HFFc6 (cell line): ENCODE measurements at places on chromosomes 6 and 20. TPM values are rescaled to one million over a fixed set of nuclear protein-coding genes. Genes with fewer than 3 reads are reported as not detected.
A peak's percentile ranks its signal among the peaks of the same experiment; 100 is the strongest.

GRCh38 chr6:169847141-169847674 lies 95.8 kb downstream of the ERMARD start:
- DNase-seq: no peak

The SIRPA gene
- 45.6 to 60.7 TPM (median 52.6 TPM) in 3 replicates for total RNA-seq

DNA sequence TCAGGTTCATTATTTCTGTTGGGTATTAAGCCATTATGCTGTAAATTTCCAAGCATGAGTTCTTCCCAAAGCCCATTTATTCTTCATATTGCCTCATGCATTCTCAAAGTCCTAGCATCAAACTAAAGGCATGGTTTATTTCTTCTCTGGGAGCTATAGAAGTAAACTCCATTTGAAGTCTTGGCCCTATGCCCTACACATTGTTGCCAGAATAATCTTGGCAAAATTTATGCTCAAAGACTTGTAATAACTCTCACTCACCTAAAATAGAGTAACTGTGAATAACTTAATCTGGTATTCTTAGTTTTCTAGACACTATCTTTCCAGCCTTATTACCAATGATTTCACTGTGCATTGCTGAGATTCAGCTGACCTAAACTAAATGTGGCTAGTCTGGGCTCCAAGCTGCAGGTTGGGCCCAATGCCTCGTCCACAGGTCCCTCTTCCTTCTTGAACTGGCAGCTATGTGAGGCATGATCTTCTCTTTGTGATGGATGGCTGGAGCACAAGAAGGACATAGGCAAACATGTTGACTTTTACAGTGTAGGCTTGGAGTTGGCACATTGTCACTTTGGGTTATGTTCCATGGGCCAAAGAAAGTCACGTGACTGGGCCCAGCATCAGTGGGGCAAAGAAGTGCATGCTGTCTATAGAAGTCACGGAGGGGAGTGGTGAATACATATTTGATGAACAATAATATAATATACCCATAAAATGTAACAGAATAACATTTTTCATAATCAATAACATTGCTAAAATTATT lies 39.1 kb upstream of the ANKEF1 start:
- DNase-seq: no peak

DNA sequence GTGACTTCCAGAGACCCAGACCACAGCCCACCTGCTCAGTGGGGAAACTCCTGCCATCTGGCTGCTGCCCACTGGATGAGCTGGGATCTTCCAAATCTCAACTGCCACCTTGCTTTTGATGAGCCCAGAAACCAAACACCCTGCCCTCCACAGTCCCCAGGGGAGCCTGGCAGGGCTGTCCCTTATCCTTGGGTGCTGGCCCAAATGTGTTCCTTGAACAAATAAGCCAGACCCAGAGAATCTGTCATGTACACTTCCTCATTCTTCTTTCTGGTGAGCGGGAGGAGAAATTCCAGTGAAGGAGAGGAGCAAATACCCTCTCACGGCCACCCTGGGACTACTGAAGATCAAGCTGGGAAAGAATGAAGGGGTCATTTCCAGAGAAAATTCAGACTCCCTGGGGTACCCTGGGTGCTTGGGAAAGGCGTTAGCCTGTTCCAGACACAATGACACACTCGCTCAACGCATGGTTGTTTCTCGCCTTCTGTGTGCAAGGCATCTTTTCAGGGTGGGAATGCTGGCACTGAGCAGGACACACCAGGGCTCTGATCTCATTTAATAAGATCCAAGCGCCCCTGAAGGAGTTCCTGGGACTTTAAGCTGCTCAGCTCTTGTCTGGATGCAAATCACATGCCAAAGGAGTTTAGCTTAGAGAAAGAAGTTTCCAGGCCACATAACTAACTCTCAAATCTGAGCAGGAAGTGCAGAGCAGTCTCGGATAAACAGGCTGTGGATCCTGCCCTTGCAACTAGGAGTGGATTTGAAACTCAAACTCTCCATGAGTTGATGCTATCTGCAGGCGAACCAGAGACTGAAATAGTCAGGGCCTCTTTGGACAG lies 38.5 kb downstream of the PXDC1 start:
- DNase-seq: no peak

DNA sequence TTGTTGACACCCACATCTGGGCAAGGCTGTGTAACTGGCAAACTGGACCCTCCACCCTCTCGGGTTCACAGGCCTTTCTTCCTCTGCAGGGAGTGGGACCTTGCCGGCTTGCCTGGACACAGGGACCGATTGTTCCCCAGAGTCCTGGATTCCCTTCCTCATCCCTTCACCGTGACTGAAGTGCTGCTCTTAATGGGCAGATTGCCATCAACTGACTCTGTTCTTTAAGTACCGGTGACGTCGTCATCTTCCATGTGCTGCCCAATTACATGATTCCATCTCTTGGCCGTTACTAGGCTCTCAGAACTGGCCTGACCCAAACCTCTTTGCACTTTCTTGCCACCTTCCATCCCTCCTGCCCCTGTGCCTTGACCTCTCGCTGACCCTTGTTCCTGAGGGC lies 85.4 kb downstream of the EYA4 start:
- DNase-seq: no peak

DNA sequence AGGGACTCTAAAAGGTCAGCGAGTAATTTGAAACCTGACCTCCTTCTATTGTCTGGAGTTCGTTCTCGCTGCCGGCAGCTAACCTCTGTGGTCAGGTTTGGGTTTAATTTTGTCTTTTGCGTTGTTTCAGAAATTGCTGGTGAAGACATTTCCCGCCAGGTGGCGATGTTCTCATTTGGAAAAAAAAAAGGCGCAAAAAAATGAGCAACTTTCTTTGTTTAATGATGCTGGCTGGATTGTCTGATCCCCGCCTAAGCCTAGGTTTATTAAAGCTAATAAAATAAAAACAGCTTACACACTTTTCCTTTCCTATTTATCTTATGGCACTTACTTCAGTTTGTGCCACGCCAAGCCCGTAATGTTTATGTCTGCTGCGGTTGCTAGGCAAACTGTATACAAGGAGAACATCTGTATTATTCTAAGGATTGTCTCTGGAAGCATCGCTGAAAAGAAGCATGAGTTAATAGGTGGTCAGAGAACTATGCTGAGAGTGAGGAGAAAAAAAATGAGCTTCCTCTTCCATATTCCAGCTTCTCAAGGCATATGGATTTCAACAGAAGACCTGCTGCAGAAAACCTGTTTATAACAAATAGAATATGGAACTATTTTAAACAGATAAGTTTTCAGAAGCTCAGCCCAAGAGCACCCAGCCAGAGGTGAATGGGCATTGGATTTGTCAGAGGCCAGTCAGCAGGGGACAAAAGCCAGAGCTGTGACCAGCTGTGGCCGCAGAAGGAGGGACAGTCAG lies 205.7 kb downstream of the DOK5 start:
- DNase-seq: peak; percentile 12

The TSBP1 gene
- not detected in 3 replicates for total RNA-seq
